IMR-90 (cell line): ENCODE measurements at places on chromosomes 11 and 22. TPM values are rescaled to one million over a fixed set of nuclear protein-coding genes. Genes with fewer than 3 reads are reported as not detected.
A peak's percentile ranks its signal among the peaks of the same experiment; 100 is the strongest.

- H3K27ac ChIP-seq = no peak overlapping the region
- peaks cover 9% of the 10 kb centered on the region for H3K4me1 ChIP-seq
- H3K27me3 ChIP-seq = no peaks in the 10 kb centered on the region
Measured at GRCh38 chr11:71239581-71239980, 12.8 kb downstream of the SHANK2 start.

GRCh38 chr11:112267188-112267591, 6.5 kb upstream of the PLET1 start:
- DNase-seq = no peak
- peaks cover 12% of the 10 kb centered on the region for H3K4me1 ChIP-seq
- H3K27me3 ChIP-seq = no peaks in the 10 kb centered on the region
- no peak overlapping the region for H3K4me3 ChIP-seq
- no peaks in the 10 kb centered on the region for H3K36me3 ChIP-seq

DNA sequence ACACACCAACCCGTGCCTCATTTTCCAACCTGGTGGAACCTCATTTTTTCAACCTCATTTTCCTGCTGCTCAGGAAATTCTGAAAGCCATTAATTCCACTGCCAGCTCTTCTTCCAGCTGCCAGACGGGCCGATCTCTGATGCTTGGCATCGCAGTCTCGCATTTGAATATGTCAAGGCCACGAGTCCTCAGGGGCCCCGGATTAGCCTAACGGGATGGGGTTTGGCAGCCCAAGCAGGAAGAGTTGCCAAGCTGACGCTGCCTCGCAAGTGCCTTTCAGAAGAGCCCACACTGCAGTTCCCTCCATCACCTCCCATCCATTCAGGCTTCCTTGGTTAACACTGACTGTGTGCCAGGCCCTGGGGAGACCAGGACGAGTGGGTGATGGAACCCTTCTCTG, 8.7 kb downstream of the RASD2 start:
- no peaks in the 10 kb centered on the region for H3K27me3 ChIP-seq
- DNase-seq = no peak
- H3K4me1 ChIP-seq = no peaks in the 10 kb centered on the region
- H3K36me3 ChIP-seq = peaks cover 1% of the 10 kb centered on the region; the same call in 1 of the 2 replicates

GRCh38 chr22:37906364-37907008, 389 bp downstream of the MICALL1 start:
- peak overlapping the region; percentile 80 for H3K27ac ChIP-seq
- no peak for DNase-seq
- no peaks in the 10 kb centered on the region for H3K36me3 ChIP-seq
- peaks cover 24% of the 10 kb centered on the region for H3K4me1 ChIP-seq
- no peaks in the 10 kb centered on the region for H3K27me3 ChIP-seq
- peak overlapping the region; percentile 97 for H3K4me3 ChIP-seq

DNA sequence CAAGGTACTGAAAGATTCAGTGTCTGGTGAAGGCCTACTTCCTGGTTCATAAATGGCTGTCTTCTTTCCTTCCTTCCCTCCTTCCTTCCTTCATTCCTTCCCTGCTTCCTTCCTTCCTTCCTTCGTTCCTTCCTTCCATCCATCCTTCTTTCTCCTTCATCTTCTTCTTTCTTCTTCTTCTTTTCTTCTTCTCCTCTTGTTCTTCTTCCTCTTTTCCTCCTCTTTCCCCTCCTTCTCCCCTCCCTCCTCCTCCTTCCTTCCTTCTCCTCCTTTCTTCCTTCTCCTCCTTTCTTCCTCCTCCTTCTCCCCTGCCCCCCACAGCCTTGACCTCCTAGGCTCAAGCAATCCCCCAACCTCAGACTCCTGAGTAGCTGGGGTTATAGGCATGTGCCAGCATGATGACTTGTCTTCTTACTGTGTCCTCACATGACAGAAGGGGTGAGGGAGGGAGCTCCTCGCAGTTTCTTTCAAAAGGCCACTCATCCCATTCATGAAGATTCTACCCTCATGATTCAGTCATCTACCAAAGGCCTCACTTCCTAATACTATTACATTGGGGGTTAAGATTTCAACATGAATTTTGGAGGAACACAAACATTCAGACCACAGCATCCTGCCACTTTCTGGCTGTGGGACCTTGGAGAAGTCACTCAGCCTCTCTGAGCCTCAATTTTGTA, 22.6 kb upstream of the CCDC134 start:
- H3K4me1 ChIP-seq = no peaks in the 10 kb centered on the region
- H3K27me3 ChIP-seq = peaks cover 6% of the 10 kb centered on the region
- no peak overlapping the region for H3K4me3 ChIP-seq
- DNase-seq = no peak
- no peaks in the 10 kb centered on the region for H3K36me3 ChIP-seq

DNA sequence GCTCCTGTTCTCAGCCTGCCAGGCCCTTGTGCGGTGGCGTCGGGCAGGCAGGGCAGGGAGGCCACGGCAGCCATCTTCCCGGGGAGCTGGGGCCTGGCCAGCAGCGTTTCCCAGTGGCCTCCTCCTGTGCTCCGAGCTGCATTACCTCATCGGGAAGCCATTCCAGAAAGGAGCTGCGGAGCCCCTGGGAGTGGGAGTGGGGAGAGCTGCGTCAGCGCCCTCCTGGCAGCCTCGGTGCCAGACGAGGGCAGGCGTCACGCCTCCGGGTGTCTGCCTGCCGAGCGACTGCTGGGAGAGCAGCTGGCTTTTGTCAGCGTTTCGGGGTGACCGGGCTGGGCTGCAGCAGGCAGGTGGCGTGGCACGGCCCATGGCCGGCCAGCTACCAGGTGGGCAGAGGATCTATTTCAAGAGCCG, 30.9 kb upstream of the WNT7B start:
- no peak overlapping the region for H3K4me3 ChIP-seq
- H3K4me1 ChIP-seq = peaks cover 29% of the 10 kb centered on the region
- peak; percentile 87 for DNase-seq
- peak overlapping the region; percentile 67 for H3K27ac ChIP-seq
- no peaks in the 10 kb centered on the region for H3K36me3 ChIP-seq

GRCh38 chr11:95584180-95584579, 205.4 kb downstream of the FAM76B start:
- DNase-seq = peak; percentile 73
- no peaks in the 10 kb centered on the region for H3K36me3 ChIP-seq
- no peak overlapping the region for H3K27ac ChIP-seq
- peaks cover 8% of the 10 kb centered on the region for H3K4me1 ChIP-seq
- H3K4me3 ChIP-seq = no peak overlapping the region
- no peaks in the 10 kb centered on the region for H3K27me3 ChIP-seq

- DNase-seq = peak; percentile 60
- peak overlapping the region; percentile 100 for H3K27ac ChIP-seq
- peaks cover 34% of the 10 kb centered on the region for H3K4me1 ChIP-seq
Measured at GRCh38 chr22:50293441-50294318, 13.8 kb downstream of the PLXNB2 start.

GRCh38 chr11:20374741-20375300, 11.3 kb downstream of the HTATIP2 start:
- H3K36me3 ChIP-seq = peaks cover 6% of the 10 kb centered on the region
- DNase-seq = peak; percentile 37
- H3K4me1 ChIP-seq = peaks cover 3% of the 10 kb centered on the region

DNA sequence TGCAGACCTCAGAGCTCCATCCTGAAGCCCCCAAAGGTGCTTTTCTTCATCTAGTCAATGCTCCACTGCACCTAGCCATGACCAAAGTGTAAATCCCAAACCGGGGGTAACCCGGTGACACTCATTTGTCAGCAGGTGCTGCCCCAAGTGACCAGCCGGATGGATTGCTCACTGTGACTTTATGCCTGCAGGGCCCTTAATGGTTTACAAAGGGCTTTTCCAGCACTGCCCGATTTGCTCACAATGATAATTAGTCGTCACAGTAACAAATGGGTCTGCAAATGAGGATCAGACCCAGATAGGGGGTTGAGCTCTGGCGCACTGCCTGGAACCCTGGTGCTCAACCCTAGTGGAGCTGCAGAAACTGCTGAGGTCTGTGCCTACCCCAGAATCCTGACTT, 45.7 kb upstream of the CD5 start:
- no peaks in the 10 kb centered on the region for H3K36me3 ChIP-seq
- H3K27me3 ChIP-seq = peaks cover 28% of the 10 kb centered on the region
- DNase-seq = no peak
- no peak overlapping the region for H3K27ac ChIP-seq
- H3K4me1 ChIP-seq = peaks cover 1% of the 10 kb centered on the region; the same call in 1 of the 2 replicates

Gene DEFB131B
- total RNA-seq = not detected in 2 replicates

Gene SLC6A5
- not detected in 2 replicates for total RNA-seq

Gene KRTAP5-1
- not detected in 2 replicates for total RNA-seq

Gene OR51B2
- not detected in 2 replicates for total RNA-seq

Gene OR8A1
- total RNA-seq = not detected in 2 replicates

Gene CTSW
- 0.18 TPM in 1 of 2 replicates, not detected in the other for total RNA-seq
